ENCODE measurements at places on chromosomes 16 and 17.

DNA sequence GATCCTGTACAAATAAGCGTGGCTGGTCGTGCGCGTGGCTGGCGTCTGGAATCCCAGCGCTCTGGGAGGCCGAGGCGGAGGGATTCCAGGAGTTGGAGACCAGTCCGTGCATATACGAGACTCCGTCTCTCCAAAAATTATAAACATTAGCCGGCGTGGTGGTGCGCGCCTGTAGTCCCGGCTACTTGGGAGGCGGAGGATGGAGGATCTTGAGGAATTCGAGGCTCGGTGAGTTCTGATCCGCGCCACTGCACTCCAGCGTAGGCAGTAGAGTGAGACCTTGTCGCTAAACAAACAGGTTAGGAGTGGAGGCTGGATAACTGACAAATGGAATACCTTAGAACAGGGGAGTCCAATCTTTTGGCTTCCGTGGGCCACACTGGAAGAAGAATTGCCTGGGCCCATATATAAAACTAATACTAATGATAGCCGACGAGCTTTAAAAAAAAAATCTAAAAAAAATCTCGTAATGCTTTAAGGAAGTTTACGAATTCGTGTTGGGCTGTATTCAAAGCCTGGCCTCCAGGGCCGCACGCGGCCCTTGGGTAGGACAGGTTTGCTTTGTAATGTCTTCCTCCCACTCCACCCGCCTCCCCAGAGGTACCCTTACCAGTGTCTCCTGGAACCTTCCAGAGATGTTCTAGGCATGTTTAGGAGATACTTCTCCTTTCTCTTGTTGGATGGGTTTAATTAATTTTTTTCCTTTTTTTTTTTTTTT, 909 bp upstream of the RSL1D1 start:
- H3K27me3 ChIP-seq, result no peaks in the 10 kb centered on the region
- H3K4me1 ChIP-seq, result peaks cover 15% of the 10 kb centered on the region
- peaks cover 19% of the 10 kb centered on the region for H3K36me3 ChIP-seq
- peak overlapping the region; percentile 98 for H3K4me3 ChIP-seq

- H3K27me3 ChIP-seq, result peaks cover 12% of the 10 kb centered on the region
- no peak overlapping the region for H3K4me3 ChIP-seq
- DNase-seq, result no peak
- no peak overlapping the region for H3K27ac ChIP-seq
- H3K36me3 ChIP-seq, result no peaks in the 10 kb centered on the region
Measured at GRCh38 chr17:6456914-6457687, 12.8 kb downstream of the PIMREG start.

GRCh38 chr16:62965831-62966230, 929.6 kb upstream of the CDH8 start:
- no peaks in the 10 kb centered on the region for H3K36me3 ChIP-seq
- H3K4me3 ChIP-seq, result no peak overlapping the region
- no peak overlapping the region for H3K27ac ChIP-seq
- H3K27me3 ChIP-seq, result no peaks in the 10 kb centered on the region

DNA sequence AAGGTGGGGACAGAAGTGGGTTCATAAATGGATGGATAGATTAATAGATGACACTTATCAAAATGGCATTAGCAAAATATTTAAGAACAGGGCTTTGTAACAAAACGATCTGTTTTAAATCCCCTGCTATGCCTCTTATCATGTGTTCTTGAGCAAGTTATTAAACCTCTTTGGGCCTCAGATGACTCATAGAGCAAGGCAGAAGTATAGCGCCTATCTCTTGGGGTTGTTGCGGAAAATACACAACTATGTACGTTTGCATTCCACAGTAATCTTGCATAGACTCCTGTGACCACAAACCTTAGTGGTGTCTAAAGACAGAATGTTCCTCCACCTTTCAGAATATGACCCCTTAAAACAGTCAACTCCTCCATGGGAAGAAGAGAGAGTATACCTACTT, 116.8 kb downstream of the CDYL2 start:
- H3K27me3 ChIP-seq, result no peaks in the 10 kb centered on the region
- no peak for DNase-seq
- H3K4me1 ChIP-seq, result peaks cover under 1% of the 10 kb centered on the region
- no peak overlapping the region for H3K27ac ChIP-seq
- no peaks in the 10 kb centered on the region for H3K36me3 ChIP-seq

GRCh38 chr17:32520104-32520701, 33.4 kb downstream of the CDK5R1 start:
- H3K4me1 ChIP-seq, result peaks cover 24% of the 10 kb centered on the region
- DNase-seq, result peak; percentile 54
- H3K4me3 ChIP-seq, result peak overlapping the region; percentile 41
- peaks cover 6% of the 10 kb centered on the region for H3K27me3 ChIP-seq
- no peaks in the 10 kb centered on the region for H3K36me3 ChIP-seq

GRCh38 chr17:79010304-79010646, 711 bp upstream of the CANT1 start:
- H3K4me1 ChIP-seq, result peaks cover 18% of the 10 kb centered on the region
- peaks cover 8% of the 10 kb centered on the region for H3K36me3 ChIP-seq
- peak overlapping the region; percentile 89 for H3K4me3 ChIP-seq
- DNase-seq, result no peak
- no peaks in the 10 kb centered on the region for H3K27me3 ChIP-seq

- H3K36me3 ChIP-seq, result peaks cover 53% of the 10 kb centered on the region
- no peaks in the 10 kb centered on the region for H3K4me1 ChIP-seq
- DNase-seq, result no peak
- H3K27me3 ChIP-seq, result no peaks in the 10 kb centered on the region
- H3K27ac ChIP-seq, result no peak overlapping the region
Measured at GRCh38 chr17:80272366-80272765, 11.7 kb downstream of the RNF213 start.

DNA sequence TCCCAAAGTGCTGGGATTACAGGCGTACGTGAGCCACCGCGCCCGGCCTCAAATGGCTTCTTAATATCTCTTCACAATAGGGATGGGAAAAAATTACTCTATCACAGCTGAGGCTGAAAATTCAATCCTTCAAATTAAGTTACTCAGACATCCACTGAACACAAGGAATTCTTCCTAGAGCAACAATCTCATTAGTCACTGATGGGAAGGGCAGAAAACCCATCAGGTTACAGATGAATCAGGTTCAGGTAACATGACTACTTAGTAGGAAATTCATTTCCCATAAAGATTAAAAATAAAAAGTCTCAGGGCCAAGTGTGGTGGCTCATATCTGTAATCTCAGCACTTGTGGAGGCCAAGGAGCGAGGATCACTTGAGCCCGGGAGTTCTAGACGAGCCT, 42.5 kb upstream of the ABR start:
- H3K4me3 ChIP-seq, result no peak overlapping the region
- DNase-seq, result no peak
- no peak overlapping the region for H3K27ac ChIP-seq
- no peaks in the 10 kb centered on the region for H3K4me1 ChIP-seq
- peaks cover 39% of the 10 kb centered on the region for H3K27me3 ChIP-seq
- no peaks in the 10 kb centered on the region for H3K36me3 ChIP-seq

DNA sequence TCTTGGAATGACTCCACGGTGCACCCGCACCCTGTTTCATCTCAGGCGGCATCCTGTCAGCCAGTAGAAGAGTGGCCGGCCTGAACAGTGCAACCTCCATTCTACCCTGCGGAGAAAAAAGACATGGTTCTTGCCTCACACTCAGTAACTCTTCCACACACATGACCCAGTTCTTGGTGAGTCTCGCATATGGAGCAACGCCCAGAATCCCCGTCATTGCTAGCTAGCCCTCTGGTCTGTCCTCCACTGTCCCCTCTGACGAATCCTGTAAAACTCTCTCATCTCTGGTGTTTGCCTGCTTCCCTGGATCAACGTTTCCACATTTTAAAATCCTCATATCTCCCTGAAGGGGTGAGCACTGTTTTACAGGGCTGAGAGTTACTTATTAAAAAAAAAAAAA, 4.2 kb upstream of the RDM1 start:
- no peak overlapping the region for H3K4me3 ChIP-seq
- H3K4me1 ChIP-seq, result peaks cover 21% of the 10 kb centered on the region
- DNase-seq, result no peak
- H3K36me3 ChIP-seq, result no peaks in the 10 kb centered on the region
- H3K27ac ChIP-seq, result no peak overlapping the region
- H3K27me3 ChIP-seq, result no peaks in the 10 kb centered on the region

DNA sequence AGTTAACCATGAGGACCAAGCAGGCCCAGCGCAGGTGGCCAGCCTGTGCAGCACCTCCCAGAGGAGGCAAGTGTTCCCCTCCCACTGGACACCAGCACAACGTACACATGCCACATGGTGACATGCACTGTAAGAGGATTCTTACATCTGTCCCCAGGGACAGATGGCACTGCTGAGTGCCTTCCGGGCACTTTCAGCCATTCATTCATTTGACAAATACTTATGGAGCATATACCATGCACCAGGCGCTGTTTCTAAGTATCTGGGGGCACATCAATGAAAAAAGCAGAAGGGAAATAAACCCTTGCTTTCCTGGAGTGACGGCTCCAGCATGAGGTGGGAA, 79.6 kb downstream of the GAS7 start:
- H3K4me3 ChIP-seq, result no peak overlapping the region
- peaks cover 80% of the 10 kb centered on the region for H3K4me1 ChIP-seq
- DNase-seq, result no peak
- H3K27ac ChIP-seq, result no peak overlapping the region
- no peaks in the 10 kb centered on the region for H3K36me3 ChIP-seq

- H3K4me1 ChIP-seq, result peaks cover 6% of the 10 kb centered on the region
- no peak for DNase-seq
- H3K27me3 ChIP-seq, result no peaks in the 10 kb centered on the region
- no peak overlapping the region for H3K27ac ChIP-seq
Measured at GRCh38 chr17:67027031-67027628, 17.2 kb upstream of the CACNG1 start.

DNA sequence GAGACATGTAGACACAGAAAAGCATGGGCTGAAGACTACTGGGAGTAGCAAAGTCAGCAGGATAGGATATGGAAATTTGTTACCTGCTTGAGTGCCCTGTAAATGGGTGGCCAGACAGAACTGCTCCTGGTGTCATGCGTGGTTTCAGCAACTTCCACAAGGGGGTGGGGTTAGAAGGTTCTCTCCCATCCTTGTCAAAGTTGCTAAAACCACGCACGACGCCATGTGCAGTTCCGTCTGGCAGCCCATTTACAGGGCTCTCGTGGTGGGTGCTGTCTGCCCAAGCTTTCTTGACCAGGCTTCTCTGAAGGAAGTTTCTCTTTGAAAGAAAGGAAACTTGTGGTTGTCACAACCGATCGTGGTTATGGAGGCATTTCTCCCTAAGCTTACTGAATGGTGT, 6.9 kb upstream of the DBNDD1 start:
- peaks cover 3% of the 10 kb centered on the region for H3K36me3 ChIP-seq
- no peak overlapping the region for H3K27ac ChIP-seq
- H3K4me1 ChIP-seq, result peaks cover 14% of the 10 kb centered on the region
- no peaks in the 10 kb centered on the region for H3K27me3 ChIP-seq
- H3K4me3 ChIP-seq, result no peak overlapping the region
- DNase-seq, result no peak

GRCh38 chr16:1080801-1081733, 8.5 kb downstream of the SSTR5 start:
- peaks cover 79% of the 10 kb centered on the region for H3K27me3 ChIP-seq
- no peak overlapping the region for H3K27ac ChIP-seq
- H3K4me1 ChIP-seq, result peaks cover 7% of the 10 kb centered on the region

GRCh38 chr16:80171746-80172145, 369.0 kb upstream of the DYNLRB2 start:
- H3K4me1 ChIP-seq, result no peaks in the 10 kb centered on the region
- DNase-seq, result no peak
- no peak overlapping the region for H3K4me3 ChIP-seq
- no peaks in the 10 kb centered on the region for H3K27me3 ChIP-seq
- no peaks in the 10 kb centered on the region for H3K36me3 ChIP-seq

DNA sequence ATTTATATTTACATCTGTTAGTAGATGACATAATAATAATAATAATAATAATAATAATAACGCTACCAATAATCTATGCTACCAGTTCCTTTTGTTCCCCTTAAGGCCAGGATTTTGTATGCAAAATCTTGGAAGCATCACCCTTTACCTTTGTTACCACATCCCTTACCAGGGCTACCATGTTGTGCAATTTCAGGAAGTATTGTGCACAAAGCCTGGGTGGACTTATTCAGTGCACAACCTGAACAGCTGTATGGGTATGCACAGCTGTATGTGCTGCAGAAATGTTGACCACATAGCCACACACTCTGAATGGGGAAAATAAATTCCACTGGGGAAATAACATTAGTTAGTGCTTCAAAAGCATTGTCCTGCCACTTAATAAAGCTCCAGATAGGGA, 19.9 kb upstream of the CALB2 start:
- no peaks in the 10 kb centered on the region for H3K27me3 ChIP-seq
- no peaks in the 10 kb centered on the region for H3K4me1 ChIP-seq
- H3K4me3 ChIP-seq, result no peak overlapping the region
- no peaks in the 10 kb centered on the region for H3K36me3 ChIP-seq

- H3K27me3 ChIP-seq, result no peaks in the 10 kb centered on the region
- H3K36me3 ChIP-seq, result no peaks in the 10 kb centered on the region
- H3K27ac ChIP-seq, result peak overlapping the region; percentile 92
- H3K4me1 ChIP-seq, result peaks cover 12% of the 10 kb centered on the region
Measured at GRCh38 chr17:66190738-66191592, 968 bp downstream of the CEP112 start.

Data from muscle of leg (tissue), 16 donors.